Ammon's horn (tissue), 1 donor: ENCODE measurements at places on chromosomes 3 and 15.
A peak's percentile ranks its signal among the peaks of the same experiment; 100 is the strongest.

GRCh38 chr3:178586076-178586475, 49.8 kb downstream of the KCNMB2 start:
- DNase-seq, result no peak

GRCh38 chr15:98983334-98983733, 24.3 kb downstream of the PGPEP1L start:
- peak; percentile 17 for DNase-seq

- no peak for DNase-seq
Observed at GRCh38 chr3:158095814-158096704, 10.2 kb downstream of the SHOX2 start.

- no peak for DNase-seq
Observed at GRCh38 chr3:86175593-86176444, 815.1 kb downstream of the VGLL3 start.

DNA sequence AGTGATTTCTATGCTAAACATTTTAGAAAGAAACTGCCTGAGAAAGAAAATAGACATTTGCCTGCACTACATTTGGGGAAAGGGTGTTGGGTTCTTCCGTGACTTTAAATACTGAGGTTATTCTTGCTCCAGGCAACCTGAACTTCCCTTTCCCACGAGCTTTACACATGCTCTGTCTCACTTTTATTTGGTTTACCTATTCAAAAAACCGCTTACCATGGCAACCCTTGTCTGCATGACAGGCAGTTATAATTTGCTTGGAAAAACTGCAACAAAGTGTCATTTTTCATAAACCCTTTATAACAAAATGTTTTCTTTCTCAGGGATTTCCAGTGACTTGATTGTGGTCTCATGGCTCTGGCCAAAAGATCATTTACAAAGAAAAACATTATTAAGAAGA, 416.3 kb upstream of the MEIS2 start:
- DNase-seq, result no peak

DNA sequence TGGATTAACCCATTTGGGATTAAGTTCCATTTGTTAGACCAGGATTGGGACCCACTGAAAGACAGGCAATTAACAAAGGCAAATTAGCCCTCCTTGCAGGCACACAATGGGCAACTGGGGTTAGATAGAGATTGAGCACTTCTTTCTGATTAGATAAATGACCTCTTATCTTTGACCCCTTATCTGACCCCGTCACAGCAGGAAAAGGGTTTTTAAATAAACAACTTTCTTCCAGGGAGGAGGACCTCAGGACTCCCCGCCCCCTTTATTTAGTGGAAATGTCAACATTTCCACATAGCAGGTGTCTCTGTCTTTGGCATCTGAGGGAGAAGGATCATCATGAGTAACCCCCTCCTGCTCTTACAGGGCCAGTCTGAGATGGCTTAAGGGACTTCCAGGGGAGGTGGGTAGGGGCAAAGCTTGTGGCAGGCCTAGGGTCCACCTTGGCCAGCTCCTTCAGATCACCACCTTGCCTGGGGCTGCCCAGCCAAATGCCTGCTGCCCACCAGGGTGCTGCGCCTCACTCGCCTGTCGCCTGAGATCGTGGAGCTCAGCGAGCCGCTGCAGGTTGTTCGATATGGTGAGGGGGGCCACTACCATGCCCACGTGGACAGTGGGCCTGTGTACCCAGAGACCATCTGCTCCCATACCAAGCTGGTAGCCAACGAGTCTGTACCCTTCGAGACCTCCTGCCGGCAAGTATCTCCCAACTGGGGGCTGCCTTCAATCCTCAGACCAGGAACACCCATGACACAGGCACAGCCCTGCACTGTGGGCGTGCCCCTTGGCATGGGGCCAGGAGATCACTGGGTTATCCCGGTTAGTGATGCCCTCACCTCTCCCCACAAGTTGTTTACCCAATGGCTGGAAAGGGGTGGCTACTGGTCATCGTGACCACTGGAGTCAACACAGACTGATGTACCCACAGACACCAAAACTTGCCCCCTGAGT, 2.6 kb upstream of the WDR6 start:
- DNase-seq, result no peak
